ENCODE measurements at places on chromosomes 2 and 18.

DNA sequence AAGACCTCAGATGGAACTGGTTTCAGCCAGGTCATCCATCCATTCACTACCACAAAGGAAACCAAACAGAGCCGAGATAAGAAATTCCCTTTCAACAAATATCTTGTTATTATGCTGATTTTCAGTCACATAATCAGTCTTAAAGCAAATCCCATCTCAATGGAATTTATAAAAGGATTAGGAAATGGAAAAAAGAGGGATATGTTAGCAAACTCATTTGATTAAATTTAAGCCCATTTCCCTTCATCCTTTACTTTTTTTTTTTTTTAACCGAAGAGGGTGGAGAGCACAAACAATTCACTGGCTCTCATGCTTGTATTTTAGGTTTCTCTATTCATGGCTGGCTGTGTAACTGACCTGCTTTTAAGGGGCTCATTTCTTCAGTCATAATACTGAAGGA is 109.0 kb upstream of the GATA6 start:
- no peak for DNase-seq

DNA sequence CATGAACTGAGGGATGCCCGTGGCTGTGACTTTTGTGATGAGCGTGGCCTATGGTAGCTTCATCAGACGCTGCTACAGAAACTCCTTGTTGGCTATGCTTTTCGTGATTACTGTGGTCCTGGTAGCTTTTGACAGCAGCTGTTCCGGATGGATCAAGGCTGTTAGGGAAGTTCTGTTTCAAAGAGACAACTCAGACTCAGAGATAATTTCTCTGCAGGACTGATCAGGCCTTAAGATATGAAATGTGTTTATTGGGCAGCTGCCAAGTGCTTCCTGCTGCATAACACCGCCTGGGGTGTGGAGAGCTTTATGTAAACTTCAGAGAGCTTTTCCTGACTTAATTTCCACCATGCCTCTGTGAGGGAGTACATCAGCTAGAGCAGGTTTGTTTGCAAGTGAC is 243.8 kb downstream of the TSN start:
- no peak for DNase-seq

DNA sequence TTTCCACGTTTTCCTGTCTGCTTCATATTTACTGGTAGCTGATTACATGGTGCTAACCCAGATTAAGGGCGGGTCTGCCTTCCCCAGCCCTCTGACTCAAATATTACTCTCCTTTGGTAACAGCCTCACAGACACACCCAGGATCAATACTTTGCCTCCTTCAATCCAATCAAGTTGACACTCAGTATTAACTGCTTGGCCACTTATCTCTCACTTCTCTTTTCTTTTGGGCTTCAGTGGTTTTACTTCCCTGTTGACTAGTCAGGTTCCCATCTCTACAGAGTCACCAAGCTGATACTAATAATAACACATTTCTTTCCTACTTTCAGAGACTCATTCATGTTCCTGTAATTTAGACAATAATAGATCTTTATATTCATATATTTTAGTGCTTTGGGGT is 302.2 kb upstream of the MAP2 start:
- DNase-seq = no peak

GRCh38 chr2:41940745-41941063 is 107.1 kb upstream of the PKDCC start:
- no peak for DNase-seq

- DNase-seq = no peak
Observed at GRCh38 chr2:171479154-171479814, 43.0 kb upstream of the CYBRD1 start.

DNA sequence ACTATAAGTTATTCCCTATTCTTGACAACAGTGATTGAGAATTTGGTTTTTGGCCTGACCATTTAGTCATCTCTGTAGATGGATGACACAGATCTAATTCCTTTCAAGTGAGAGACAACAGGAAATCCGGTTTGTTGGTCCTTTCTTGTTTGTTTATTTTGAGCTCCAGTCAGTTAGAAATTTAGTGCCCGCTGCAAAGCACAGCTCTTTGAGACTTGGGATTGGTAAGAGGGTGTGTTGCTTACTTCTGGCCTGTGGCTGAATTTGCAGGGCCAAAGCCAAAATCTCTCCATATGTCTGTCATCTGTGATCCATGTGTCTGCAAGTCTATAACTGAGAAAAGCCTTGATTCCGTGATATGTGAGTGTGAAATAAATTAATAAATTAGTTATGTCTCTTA is 74.3 kb downstream of the BIN1 start:
- no peak for DNase-seq

GRCh38 chr2:97919858-97920257 is 75.9 kb downstream of the TMEM131 start:
- DNase-seq = no peak

GRCh38 chr18:77001979-77002378 is 130.6 kb downstream of the MBP start:
- DNase-seq = no peak

GRCh38 chr2:123098619-123099018 is 926.5 kb upstream of the CNTNAP5 start:
- DNase-seq = no peak

DNA sequence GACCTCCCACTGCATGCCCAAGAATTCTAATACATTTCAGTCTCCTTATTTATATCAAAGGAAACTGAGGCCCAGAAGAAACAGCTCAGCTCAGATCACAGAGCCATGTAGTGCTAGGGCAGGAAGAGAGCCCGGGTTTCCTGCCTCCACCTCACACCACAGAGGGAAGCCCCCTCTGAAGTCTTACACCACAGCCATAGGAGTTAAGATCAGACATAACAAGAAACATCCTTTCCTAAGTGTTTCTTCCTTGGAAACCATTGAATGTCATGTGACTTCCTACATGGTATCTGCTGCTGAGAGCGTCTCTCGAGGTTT is 102.1 kb downstream of the MTCL1 start:
- no peak for DNase-seq

DNA sequence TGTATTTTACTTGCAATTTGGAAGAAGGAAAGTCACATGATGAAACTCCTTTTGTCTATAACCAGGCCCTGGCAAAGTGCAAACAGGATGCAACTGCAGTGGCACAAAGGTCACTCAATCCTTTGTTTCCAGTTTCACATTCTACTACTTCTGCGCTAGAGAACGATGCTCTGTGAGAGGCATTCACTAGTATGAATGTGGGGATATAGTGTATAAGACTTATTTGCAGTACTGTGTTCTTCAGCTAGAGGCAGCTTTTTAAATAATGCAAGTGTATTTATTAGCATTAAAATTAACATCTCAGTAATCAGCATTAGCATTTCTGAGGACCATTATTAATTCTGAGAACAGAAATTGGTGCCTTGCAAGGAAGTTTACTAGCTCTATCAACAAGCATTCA is 68.9 kb downstream of the PRPF40A start:
- DNase-seq = no peak

GRCh38 chr2:149732730-149733290 is 145.2 kb upstream of the MMADHC start:
- no peak for DNase-seq

GRCh38 chr2:62800618-62801017 is 95.1 kb downstream of the EHBP1 start:
- no peak for DNase-seq

- DNase-seq = no peak
Observed at GRCh38 chr2:71831193-71831577, 316.5 kb downstream of the CYP26B1 start.

GRCh38 chr2:105425936-105426625 is 27.2 kb upstream of the FHL2 start:
- DNase-seq = no peak

GRCh38 chr2:119367472-119368099 is 809 bp downstream of the DBI start:
- peak; percentile 46 for DNase-seq

GRCh38 chr18:72283148-72283925 is 260.8 kb downstream of the CBLN2 start:
- DNase-seq = no peak

- no peak for DNase-seq
Observed at GRCh38 chr18:63182861-63183260, 136.7 kb downstream of the BCL2 start.

DNA sequence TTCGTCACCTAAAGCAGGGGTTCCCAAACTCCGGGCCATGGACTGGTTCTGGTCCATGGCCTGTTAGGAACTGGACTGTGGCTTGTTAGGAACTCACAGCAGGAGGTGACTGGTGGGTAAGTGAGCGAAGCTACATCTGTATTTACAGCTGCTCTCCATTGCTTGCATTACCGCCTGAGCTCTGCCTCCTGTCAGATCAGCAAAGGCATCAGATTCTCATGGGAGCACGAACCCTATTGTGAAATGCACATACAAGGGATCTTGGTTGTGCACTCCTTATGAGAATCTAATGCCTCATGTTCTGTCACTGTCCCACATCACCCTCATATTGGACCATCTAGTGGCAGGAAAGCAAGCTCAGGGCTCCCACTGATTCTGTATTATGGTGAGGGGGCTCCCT is 217.0 kb downstream of the ZFP36L2 start:
- no peak for DNase-seq

- DNase-seq = no peak
Observed at GRCh38 chr18:49070552-49070951, 119.8 kb upstream of the SMAD7 start.

- DNase-seq = no peak
Observed at GRCh38 chr2:237754182-237754581, 44.4 kb upstream of the RBM44 start.

- no peak for DNase-seq
Observed at GRCh38 chr2:224716201-224716600, at the start of gene CCDC195. CCDC195 (minus strand) TSS chr2:224716365; CDS start chr2:224716365, 0 bp downstream.

GRCh38 chr18:26536032-26536431 is 12.3 kb downstream of the KCTD1 start:
- no peak for DNase-seq

GRCh38 chr2:63983986-63984605 is 35.1 kb downstream of the VPS54 start:
- no peak for DNase-seq

GRCh38 chr18:74381621-74382295 is 66.1 kb downstream of the C18orf63 start:
- DNase-seq = no peak

DNA sequence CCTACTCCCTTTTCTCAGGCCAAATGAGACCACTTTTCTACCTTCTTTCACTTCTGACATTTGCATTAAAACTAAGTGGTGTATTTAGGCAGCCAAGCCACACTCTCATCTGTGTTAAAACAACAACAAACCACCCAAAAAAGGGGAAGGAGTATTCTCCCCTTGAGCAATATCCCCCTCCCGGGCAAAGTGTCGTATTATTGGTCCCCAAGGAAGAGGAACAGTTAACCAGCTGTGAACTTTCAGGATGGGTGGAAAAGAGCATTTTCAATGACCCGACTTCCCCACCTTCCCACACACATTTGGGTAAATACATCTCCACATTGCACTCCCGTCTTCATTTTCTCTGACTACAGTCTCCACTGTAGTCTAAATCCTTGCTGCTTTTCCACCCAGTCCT is 44.3 kb downstream of the FEZ2 start:
- DNase-seq = no peak

DNA sequence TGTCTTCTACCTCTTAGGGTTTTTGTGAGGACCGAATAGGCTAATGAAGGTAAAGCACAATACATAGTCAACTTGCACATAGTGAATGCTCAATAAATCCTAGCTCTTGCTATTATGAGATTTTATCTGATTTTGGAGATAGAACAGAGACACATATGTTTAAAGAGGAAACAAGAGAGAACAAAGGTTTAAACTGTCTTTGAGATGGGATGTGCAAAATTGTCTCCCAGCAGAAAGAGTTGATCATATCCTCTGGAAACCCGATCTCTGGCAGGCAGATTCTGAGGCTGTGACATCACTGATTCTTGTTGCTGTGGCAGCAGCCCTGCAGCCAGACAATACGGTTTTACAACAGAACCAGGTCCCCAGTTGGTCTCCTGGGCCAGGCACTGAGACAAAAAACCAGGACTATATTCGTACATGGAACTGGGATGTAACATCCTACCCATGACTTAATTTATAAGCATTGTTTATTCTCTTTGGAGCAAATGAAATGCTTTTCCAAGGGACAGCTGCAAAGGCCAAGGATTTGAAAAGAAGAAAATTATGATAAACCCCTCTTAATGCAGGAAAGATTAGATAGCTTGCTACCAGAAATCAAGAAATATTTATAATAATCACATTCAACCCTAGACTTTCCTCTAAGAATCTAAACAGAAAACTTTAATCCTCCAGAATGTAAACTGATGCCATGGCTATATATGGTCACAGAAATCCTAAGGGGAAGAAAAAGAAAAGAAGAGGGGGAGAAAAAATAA is 80.2 kb downstream of the SLC8A1 start:
- DNase-seq = no peak

GRCh38 chr2:86825036-86825692 is 34.5 kb upstream of the CD8A start:
- no peak for DNase-seq

- no peak for DNase-seq
Observed at GRCh38 chr2:23155022-23155421, 230.0 kb upstream of the KLHL29 start.

DNA sequence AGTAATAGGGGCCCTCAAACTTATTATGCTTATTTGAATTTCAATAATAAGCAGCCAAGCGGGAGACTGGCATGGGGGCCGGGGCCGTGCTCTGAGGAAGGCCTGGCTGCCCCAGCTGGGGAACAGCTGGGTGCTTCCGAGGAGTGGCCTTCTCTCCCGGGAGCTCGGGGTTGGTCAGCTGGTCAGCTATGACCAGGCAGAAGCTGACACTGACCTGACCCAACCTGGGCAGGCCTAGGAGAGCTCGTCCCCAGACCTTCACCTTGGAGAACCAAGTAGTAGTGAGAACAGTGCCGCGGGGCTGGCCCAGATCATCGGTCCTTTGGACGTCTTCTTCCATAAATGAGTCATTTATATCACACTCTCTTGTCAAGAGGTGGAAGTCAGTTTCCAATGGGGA is 36.1 kb downstream of the RRM2 start:
- DNase-seq = no peak

GRCh38 chr2:80019571-80020460 is 284.7 kb downstream of the LRRTM1 start:
- DNase-seq = no peak

DNA sequence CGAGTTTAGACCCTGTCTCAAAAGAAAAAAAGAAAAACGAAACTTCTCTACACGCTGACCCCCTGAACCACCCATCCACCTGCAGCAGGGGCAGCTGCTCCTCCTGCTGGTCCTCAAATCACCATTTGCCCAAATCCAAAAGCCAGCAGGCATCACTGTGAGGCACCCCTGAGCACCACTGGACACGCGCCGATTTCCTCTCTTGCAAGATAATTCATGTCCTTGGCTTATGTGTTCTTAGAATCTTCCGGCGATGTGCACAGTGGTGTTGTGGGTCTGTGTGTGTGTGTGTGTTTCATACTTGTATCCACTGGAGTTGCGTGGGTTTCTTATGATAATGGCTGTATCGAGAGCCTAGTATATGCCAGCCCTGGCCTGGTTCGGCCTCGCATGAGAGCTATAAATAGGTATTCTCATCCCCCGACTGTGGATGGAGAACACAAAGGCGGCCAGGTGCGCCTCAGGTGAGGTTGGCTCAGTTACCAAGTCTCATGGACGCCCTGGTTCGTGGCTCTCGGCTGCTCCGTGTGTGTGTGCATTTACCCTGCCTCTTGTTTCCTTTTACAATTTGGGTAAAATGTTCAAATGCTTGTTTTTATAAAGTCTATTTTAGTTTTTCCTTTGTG is 235.5 kb downstream of the HDAC4 start:
- no peak for DNase-seq

- DNase-seq = no peak
Observed at GRCh38 chr2:188798159-188798558, 176.0 kb upstream of the COL3A1 start.

Measured in stimulated activated CD8-positive, alpha-beta memory T cell treated with anti-CD3 and anti-CD28 coated beads, Interleukin-2, amount 100 ng/mL, for 48 hours (primary cell).